ENCODE measurements at places on chromosomes 1 and 21.

DNA sequence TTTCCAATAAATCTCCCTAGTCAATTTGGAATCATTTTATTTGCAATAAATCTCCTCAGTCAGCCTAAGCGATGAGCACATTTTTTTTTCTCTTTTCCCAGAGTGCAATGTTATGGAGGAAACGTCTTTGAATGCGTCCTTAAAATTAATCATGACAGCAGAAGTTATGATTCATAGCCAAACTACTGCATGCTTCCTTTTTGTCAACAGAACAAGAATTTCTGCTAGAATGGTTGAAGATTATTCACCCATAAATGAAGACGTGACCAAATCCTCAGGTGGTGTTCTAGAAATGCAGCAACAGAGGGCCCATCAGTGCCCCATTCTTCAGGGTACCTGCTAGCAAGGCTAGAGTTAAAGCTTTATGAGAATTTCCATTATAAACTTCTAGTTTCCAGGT lies 407.9 kb upstream of the PKN2 start:
- DNase-seq: no peak

- no peak for DNase-seq
These were observed 111.2 kb upstream of the JUN start for GRCh38 chr1:58895082-58895481.

GRCh38 chr1:101122452-101123166 lies 97.0 kb upstream of the DPH5 start:
- peak; percentile 55 for DNase-seq

- DNase-seq: peak; percentile 88
These were observed at the start of gene BTG3 for GRCh38 chr21:17612565-17613241. BTG3 (minus strand) TSS chr21:17612901; CDS start chr21:17609144, 3,757 bp downstream.

GRCh38 chr1:102851616-102852015 lies 256.7 kb downstream of the COL11A1 start:
- DNase-seq: no peak

GRCh38 chr1:25549273-25550154 lies 6.1 kb downstream of the LDLRAP1 start:
- peak; percentile 72 for DNase-seq

GRCh38 chr1:243943671-243944428 lies 93.8 kb upstream of the AKT3 start:
- DNase-seq: no peak

GRCh38 chr1:150613061-150613920 lies 16.1 kb downstream of the ENSA start:
- peak; percentile 72 for DNase-seq

DNA sequence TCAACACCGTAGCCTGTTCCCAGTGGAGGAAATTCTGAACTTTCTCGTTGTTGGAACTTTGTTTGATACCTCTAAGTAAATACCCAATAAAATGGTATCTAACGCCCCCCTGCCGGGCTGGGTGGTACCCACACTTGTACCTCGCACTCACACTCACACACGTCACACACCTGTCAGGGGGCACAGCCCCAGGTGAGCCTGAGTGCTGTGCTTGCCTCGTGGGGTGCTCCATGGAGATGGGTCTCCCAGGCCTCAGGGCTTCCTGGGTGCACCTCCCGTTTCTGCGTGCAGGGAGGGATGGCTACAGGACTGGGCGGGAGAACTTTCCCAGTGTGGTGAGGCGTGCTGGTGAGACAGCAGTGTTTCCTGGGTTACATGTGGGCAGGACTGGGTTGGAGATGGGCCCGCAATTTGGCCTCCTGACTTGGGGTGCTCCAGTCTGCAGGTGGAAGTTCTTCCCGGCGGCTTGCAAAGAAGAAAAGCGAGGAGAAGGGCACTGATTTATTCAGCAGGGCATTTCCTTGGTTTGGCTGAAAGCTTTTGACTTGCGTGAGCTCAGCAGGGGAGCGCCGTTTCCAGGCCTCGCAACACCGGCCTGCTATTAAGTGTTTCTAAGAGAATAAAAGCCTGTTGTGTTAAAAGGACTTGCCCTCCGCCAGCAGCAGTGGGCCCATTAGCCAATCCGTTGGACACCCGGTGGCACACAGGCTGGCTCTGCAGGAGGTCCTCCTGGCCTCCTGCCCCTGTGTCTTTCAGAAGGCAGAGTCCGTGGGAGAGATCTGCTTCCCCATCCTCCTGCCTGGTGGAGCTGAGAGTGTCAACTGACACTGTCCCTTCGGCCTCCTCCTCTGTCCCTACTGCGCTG lies 79.7 kb downstream of the KIF26B start:
- no peak for DNase-seq

DNA sequence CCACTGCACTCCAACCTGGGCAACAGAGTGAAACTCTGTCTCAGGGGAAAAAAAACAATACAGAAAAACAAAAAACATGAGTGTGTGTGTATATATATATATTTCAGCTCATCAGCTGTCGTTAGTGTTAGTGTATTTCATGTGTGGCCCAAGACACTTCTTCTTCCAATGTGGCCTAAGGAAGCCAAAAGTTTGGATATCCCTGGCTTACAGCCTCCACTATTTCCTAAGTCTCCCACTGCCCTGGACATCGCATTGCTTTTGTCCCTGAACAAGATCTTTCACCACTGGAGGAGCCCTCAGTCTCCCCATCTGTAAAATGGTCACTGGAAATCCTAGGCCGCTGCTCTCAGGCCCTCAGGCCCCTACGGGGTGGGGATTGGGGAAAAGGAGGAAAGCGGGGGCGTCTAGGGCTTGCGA lies 391 bp upstream of the LDLRAP1 start:
- no peak for DNase-seq

- no peak for DNase-seq
These were observed 81.9 kb upstream of the PRRC2C start for GRCh38 chr1:171403393-171403792.

DNA sequence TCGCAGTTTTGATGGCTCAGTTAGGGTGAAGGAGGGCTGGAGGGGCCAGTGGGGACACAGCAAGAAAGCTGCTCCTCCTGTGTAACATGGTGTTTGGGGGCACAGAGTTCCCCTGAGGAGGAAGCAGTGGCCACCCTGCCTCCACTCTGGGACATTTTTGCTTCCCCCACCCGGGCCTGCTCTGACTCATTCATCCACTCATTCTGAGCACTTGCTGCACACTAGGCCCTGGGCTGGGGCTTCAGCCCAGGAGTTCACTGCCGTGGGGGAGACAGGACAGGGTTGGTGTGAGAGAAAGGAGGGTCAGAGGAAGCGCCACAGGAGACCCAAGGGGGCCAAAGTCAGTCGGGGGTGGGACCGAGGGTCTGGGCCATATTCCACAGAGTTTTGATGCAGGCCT lies 41.4 kb upstream of the ACOT11 start:
- no peak for DNase-seq

- no peak for DNase-seq
These were observed 666.9 kb downstream of the KCNT2 start for GRCh38 chr1:195941314-195941713.

DNA sequence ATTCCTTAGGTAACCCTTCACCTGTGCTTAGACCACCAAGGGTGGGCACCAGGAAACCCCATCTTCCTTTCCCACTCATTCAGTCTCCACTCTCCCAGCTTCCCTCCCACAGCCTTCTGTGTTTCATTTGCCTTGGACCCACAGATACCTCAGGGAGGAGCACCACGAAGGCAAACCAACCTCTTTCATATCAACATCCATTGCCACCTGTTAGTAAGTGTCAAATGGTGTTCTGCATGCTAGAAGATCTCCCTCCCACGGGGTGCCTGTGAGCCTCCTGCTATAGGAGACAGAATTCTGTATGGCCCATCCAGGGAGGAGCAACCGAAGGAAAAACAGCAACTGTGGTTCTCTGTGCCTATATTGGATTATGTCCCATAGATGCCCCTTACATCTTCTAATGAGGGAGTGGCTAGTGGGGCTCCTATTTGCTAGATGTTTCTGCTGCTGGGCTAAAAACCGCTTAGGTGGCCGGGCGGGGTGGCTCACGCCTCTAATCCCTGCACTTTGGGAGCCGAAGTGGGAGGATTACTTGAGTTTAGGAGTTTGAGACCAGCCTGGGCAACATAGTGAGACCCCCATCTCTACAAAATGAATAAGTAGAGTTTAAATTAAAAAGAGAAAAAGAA lies 25.6 kb upstream of the SCCPDH start:
- no peak for DNase-seq

DNA sequence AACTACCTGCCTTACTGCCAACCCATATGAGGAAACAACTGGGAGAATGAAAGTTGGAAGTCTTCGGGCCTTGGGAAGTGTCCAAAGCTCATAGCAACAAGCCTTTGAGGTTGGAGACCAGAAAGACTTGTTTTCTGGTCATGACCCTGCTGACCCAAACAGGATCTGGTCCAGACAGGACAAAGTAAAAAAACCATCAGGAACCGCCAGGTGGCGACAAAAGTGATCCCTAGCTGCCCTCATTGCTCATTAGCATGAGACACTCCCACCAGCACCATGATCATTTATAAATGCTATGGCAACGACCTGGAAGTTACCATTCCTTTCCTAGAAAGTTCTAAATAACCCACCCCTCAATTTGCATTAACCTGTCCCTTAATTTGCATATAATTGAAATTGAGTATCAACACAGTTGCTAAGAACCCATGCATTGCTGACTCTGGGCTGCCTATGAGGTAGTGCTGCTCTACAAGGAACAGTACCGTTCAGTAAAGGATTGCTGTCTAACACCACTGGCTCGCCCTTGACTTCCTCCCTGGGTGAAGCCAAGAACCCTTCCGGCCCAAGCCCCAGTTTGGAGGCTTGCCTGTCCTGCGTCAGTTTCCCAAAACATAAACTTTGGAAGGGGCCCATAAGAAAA lies 89.0 kb downstream of the URB2 start:
- peak; percentile 47 for DNase-seq

DNA sequence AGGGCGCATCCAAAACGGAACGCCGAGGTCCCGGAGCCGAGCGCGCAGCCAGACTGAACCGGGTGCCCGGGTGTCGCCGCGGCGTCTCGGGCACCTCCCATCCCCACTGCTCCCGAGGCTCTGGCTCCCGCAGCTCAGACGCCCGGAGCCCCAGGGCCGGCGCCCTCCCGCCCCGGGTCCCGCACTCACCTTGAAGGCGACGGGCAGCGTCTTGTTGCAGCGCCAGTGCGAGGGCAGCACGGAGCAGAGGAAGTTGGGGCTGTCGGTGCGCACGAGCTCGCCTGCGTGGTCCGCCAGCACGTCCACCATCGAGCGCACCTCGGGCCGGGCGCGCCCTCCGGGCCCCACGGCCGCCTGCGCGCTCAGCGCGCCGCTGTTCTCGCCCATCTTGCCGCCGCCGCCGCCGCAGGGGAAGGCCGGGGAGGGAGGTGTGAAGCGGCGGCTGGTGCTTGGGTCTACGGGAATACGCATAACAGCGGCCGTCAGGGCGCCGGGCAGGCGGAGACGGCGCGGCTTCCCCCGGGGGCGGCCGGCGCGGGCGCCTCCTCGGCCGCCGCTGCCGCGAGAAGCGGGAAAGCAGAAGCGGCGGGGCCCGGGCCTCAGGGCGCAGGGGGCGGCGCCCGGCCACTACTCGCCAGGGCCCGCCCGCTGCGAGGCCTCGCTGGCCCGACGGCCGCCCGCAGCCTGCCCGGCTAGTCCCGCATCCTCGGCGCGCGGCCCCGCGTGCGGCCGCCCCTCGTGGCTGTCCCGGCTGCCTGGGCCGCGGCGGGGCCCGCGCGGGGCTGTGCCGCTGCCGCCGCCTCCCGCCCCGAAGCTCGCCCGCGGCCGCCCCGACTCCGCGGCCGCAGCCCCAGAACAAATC lies 447 bp downstream of the RUNX3 start:
- peak; percentile 61 for DNase-seq

DNA sequence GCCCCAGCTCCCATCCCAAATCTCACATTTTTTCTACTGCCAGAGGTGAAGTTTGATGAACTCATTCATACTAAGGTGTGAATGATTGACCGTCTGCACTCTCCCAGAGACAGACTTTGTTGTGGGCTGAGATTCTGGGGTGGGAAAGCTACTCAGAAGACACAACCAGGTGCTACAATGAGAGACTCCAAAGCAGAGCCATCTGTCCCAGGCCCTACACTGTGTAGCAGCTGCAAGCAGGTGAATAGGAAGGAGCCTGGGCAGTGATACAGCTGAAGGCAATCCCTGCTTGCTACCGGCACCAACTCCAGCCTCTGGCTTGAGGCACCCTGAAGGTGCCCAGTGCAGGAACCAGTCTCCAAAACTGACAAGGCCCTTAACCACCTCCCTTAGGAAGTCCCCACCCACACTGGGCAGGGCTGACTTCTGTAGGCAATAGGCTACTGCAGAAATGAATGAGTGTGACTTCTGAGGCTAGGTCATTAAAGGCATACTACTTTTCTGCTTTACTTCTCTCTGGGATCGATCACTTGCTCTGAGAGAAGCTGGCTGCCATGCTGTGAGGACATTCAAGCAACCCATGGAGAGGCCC lies 79.7 kb upstream of the RUNX3 start:
- DNase-seq: no peak

DNA sequence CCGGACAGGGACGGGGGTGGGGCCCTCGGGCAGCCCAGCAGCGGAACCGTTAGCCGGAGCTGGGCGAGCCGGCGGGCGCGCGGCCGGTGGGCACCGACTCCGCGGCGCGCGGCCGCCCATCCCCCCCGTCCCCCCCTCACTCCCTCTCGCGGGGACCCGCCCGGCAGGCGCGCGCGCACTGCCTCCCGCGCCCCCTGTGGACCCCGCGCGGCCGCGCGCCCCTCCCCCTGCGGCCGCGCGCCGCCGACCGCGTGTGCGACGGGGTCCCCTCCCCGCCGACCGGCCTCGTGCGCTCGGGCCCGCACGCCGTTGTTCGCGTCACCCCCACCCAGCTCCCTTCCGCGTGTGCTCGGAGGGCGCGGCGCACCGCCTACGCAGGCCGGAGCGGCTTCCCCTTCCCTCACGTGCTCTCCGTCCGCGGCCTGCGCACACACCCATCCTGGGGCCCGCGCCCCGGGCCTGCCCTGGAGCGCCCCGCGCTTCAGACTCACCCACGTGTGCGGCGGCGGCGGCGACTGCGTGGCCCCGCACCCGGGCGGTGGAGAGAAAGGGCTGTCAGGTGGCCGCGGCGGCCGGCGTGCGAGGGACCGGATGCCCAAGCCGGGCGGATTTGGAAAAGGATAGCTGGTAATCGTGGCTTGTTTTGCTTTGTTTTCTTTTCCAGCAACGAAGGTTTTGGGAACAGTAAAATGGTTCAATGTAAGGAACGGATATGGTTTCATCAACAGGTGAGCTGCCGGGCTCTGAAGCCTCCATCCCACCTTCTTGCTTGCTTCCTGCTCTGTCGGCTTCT lies 717 bp downstream of the YBX1 start:
- peak; percentile 70 for DNase-seq

DNA sequence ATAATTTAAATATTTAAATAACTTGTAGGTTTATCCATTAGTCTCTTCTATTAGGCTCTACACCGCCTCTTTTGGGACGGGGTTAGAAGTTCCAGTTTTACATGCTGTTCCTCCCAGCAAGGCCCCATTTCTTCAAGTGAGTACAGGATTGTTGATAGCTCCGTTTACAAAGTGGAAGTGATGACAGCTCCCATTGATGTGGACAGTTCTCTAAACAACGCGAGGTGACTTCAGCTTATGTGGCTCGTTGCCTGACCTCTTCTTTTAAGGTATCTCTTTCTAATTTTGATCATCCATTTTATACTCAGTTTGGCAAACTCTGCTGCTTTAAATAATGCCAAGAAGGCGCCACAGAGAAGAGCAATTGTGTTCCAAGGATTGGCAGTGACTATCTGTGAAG lies 49.7 kb downstream of the PACC1 start:
- DNase-seq: no peak

Measured in CD4-positive, alpha-beta T cell treated with Interleukin-21 for 1 hour (primary cell).